ENCODE measurements at places on chromosomes 16 and 17.

GRCh38 chr17:73969956-73970355 lies 233.5 kb upstream of the RPL38 start:
- no peak for DNase-seq

GRCh38 chr16:16001596-16002255 lies 52.3 kb downstream of the ABCC1 start:
- no peak for DNase-seq

DNA sequence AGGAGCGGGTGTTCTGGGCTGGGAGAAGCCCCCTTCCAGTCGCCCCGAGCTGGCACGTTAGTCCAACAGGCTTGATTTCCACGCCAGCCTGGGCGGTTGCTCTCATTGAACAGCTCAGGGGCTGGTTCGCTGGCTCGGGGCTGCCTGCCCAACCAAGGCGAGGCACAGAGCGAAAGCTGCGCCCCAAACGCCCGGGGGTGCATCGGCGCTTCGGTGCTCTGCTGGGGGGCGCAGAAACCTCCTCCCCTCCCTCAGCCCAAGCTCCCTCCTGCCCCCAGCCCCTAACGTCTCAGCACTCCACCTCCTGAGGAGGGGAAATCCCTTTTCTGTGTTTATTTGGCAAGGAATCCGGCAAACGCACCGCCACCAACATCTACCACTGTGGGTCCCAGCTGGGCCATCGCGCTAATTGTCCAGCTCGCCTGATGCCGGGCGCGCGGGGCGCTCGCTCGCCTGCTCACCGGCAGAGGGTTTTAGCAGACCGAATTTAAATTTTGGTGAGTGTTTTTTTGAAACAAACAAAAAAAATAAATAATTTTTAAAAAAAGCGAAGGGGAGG lies 29.5 kb upstream of the RBFOX1 start:
- no peak for DNase-seq

DNA sequence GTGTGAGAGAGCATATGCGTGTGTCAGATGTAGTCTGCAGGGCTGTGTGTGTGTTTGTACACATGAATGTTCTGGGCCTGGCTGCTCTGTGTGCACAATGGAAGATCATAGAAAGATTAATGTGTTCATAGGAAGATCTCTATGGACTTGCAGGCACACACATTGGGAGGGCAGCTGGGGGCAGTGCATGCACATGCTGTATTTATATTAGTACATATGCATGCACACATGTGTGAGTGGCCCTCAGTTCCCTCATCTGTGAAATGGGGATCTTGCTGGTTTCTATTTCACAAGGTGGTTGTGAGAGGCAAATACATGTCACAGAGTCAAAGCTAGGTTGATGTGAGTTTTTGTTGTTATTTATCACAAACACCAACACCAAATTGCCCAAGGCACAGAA lies 2.1 kb downstream of the CA7 start:
- no peak for DNase-seq

GRCh38 chr17:10226930-10227695 lies 28.7 kb upstream of the GAS7 start:
- DNase-seq = peak; percentile 17

- DNase-seq = no peak
Observed at GRCh38 chr17:81180836-81181810, 15.1 kb upstream of the AATK start.

DNA sequence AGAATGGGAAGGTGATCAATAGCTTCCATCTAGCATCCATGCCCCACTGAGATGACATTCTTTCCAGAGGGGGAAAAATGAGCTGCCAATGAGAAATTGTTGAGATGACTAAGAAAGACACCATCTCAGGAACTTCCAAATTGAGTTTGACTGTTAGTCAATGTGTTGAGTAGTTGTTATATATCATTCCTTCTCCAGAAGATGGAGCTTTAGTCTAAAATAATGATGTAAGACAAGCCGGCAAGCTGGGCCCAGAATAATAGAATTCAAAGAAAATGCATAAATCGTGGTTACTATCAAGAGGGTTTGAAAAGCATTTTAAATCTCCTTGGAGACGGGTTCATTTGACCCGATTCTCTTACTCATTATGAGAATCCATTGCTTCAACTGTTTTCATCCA lies 71.0 kb upstream of the ATF7IP2 start:
- no peak for DNase-seq

- DNase-seq = no peak
Observed at GRCh38 chr16:86060381-86061317, 161.7 kb downstream of the IRF8 start.

DNA sequence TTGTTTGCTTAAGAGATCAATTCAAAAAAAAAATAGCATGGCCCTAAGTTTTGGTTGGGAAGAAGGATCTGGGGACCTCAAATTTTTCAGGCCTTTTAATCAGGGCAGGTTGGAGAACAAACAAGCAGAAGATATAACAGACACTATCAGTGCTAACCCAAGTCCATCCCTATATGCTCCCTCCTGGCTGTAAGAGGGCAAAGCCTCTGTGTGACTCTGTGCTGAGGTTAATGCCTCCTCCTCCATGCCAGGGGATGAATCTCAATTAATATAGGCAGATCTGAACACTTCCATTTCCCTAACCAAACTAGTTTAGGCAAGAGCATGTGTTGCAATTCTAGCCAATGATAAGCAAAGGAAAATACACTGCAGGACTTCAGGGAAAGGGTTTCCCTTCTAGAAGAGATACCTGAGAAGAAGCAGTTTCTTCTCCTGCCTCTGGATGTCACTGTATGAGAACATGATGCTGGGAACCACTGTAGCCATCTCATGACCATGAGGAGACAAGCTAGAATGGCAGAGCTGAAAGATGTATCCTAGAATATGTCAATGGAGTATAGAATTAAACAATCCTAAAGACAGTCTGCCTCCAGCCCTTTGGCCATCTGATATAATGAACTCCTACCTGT lies 76.0 kb downstream of the CHD9NB start:
- DNase-seq = no peak

GRCh38 chr17:36910513-36910912 lies 26.8 kb upstream of the LHX1 start:
- no peak for DNase-seq

All from activated CD8-positive, alpha-beta memory T cell treated with anti-CD3 and anti-CD28 coated beads for 1 hour (primary cell).